ENCODE measurements at places on chromosomes 5 and 9. TPM values are rescaled to one million over a fixed set of nuclear protein-coding genes. Genes with fewer than 3 reads are reported as not detected.

Gene PCDHB10
- total RNA-seq, result 2.6 TPM

Gene CSF1R
- 32.9 TPM for total RNA-seq

Gene PCDHB15
- total RNA-seq, result 10.2 TPM

Gene TAS2R1
- total RNA-seq, result not detected

Gene GTF3C4
- total RNA-seq, result 16.7 TPM

Gene SLC4A9
- not detected for total RNA-seq

Gene PRELID2
- 22.3 TPM for total RNA-seq

Gene LCP2
- 1.3 TPM for total RNA-seq

Gene ADAMTSL1
- 111 TPM for total RNA-seq

Gene PTPRD
- 3.8 TPM for total RNA-seq

Gene TAF11L5
- total RNA-seq, result not detected

Gene LHX2
- total RNA-seq, result not detected

Gene FOXD4L4
- total RNA-seq, result 0.35 TPM

Gene PAPPA
- 17.1 TPM for total RNA-seq

Gene KCNN2
- 1.8 TPM for total RNA-seq

Gene CYLC2
- total RNA-seq, result not detected

Gene CDKN2B-AS1
- 0.29 TPM for total RNA-seq

Gene PDE8B
- 13.0 TPM for total RNA-seq

Gene FOXD4L3
- total RNA-seq, result not detected

Gene PCDHGB4
- 16.7 TPM for total RNA-seq

Gene OLFM1
- 27.4 TPM for total RNA-seq

Gene CDH18
- not detected for total RNA-seq

Gene MED22
- total RNA-seq, result 25.6 TPM

Gene PDE6A
- total RNA-seq, result not detected

Gene SCGB3A1
- total RNA-seq, result not detected

Gene BRINP1
- total RNA-seq, result not detected

Gene WWC1
- 8.7 TPM for total RNA-seq

Gene ESM1
- not detected for total RNA-seq

Gene LMAN2
- total RNA-seq, result 83.2 TPM

Gene PDLIM7
- total RNA-seq, result 128 TPM

Gene C5orf63
- total RNA-seq, result 3.6 TPM

Gene SLC45A2
- not detected for total RNA-seq

Gene GAPT
- total RNA-seq, result not detected

Gene SLCO6A1
- not detected for total RNA-seq

Gene SCGB3A2
- not detected for total RNA-seq

Gene CCNI2
- not detected for total RNA-seq

Gene HNRNPA0
- 5.9 TPM for total RNA-seq

Gene FYB1
- 6.7 TPM for total RNA-seq

Gene IL4
- not detected for total RNA-seq

Gene SLC36A1
- total RNA-seq, result 5.5 TPM

Gene ENTREP1
- 3.5 TPM for total RNA-seq

Gene GABRP
- 7.7 TPM for total RNA-seq

Gene GPRIN1
- 0.40 TPM for total RNA-seq

Gene ARSK
- 28.2 TPM for total RNA-seq

Gene FBP1
- 0.29 TPM for total RNA-seq

Gene CLIC3
- total RNA-seq, result 1.5 TPM

Gene SEMA6A
- 45.8 TPM for total RNA-seq
